ENCODE measurements at places on chromosomes 7 and 10. TPM values are rescaled to one million over a fixed set of nuclear protein-coding genes. Genes with fewer than 3 reads are reported as not detected.

The NRF1 gene
- polyA plus RNA-seq: 4.9 TPM

The GIMAP1 gene
- polyA plus RNA-seq: 0.95 TPM

The MSS51 gene
- polyA plus RNA-seq: 1.8 TPM

The BRAT1 gene
- 11.8 TPM for polyA plus RNA-seq

The SPDYE2B gene
- not detected for polyA plus RNA-seq

The FUOM gene
- polyA plus RNA-seq: 54.8 TPM

The TMEM184A gene
- 6.1 TPM for polyA plus RNA-seq

The DEPP1 gene
- 55.2 TPM for polyA plus RNA-seq

The LIPF gene
- polyA plus RNA-seq: 6.1 TPM

The MBLAC1 gene
- polyA plus RNA-seq: 1.4 TPM

The ERVW-1 gene
- polyA plus RNA-seq: not detected

The HOXA11 gene
- 0.13 TPM for polyA plus RNA-seq

The EGR2 gene
- polyA plus RNA-seq: 1.3 TPM

The CELF2 gene
- polyA plus RNA-seq: 20.3 TPM

The CCAR1 gene
- polyA plus RNA-seq: 14.7 TPM

The ZNF425 gene
- 2.1 TPM for polyA plus RNA-seq

The GRM3 gene
- polyA plus RNA-seq: not detected

The AKR1D1 gene
- polyA plus RNA-seq: not detected

The DRGX gene
- polyA plus RNA-seq: not detected

The TWIST1 gene
- polyA plus RNA-seq: 44.6 TPM

The CUL1 gene
- polyA plus RNA-seq: 24.5 TPM

The PDE6C gene
- polyA plus RNA-seq: not detected
